ENCODE measurements at places on chromosomes 12 and 14.
A peak's percentile ranks its signal among the peaks of the same experiment; 100 is the strongest.

DNA sequence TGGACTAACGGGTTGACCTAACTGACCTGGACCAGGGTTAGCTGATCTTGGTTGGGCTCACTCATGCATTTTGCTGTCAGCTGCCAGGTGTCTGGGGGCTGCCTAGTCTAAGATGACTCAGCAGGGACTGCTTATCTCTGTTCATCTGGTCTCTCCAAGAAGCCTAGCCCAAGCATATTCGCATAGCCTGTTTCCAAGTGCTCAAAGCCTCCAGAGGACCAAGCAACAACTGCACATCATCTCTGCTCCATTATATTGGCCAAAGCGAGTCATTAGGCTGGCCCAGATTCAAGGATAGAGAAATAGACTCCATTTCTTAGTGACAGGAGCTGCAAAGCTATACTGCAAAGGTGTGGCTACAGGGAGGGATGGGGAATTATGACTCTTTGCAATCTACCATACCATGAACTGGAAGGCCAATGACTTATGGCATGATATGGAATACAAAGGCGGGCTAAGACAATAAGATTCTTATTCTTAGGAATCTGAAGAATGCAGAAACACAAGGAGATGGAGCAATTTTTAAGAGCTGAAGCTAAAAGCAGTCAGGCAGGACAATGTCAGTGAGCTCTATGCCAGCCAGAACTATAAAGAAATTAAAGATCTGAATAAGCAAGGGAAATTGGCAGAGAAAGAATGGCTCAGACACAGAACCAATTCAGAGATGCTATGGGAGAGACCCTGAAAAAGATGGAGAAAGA, 194.6 kb upstream of the FSCB start:
- DNase-seq = peak; percentile 33

GRCh38 chr12:111425655-111426054, 19.9 kb downstream of the SH2B3 start:
- DNase-seq = no peak

DNA sequence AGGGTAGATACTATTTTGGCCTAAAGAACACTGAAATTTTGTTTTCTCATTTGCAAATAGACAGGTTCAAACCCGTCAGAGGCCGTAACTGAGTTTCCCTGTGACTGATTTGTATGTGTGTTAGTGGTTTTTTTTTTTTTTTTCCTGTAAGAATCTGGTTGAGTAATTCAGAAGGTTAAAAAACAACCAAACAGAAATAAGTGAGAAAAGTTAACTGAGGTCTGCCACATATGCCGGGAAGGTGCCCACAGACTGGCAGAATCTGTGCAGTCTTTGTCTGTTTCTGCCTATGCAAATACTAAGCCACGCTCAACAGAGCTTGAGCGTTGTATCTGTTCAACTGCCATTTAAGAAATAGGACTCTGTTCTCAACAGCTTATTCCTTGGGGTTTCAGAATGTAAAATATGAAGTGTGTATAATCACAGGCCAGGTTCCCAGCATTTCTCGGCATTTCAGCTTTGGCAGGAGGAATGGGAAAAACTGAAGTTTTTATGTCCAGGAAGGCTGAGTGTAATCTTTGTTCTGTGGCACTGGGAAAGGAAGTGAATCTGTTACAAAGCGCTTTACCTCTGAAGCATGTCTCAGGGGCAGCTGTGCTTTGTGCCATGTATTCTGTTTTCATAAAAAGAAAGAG, 181.9 kb downstream of the PRKCH start:
- peak; percentile 80 for DNase-seq

- DNase-seq = no peak
Measured at GRCh38 chr14:89578156-89578555, 161.1 kb upstream of the FOXN3 start.

DNA sequence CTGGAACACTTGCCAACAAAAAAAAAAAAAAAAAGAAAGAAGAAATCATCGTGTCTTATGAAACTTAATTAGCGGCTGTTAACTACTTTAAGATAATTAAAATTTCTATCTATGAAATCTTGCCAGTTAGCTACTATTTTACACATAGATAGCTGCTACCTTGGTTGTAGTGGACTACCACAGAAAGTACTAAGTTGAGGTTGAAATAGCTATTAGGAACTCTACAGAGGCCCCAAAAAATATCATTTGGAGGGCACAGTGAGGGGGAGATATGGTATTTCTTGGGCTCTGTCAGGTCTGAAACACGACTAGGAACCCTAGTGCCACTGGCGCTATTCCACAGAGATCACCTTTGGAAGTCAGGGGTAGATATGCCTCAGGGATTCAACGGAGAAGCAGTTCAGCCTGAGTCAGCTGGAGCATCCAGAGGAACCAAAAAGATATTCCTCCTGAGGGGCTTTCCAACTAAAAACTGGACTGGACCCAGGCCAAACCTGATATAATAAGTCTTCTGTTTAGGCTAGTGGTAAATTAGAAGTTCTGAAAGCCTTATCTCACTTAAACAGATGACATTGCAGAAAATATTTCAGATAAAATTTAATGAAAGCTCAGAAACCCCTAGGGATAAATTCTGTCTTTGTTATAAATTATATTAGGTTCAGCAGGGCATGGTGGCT, 126.1 kb downstream of the EPS8 start:
- DNase-seq = no peak

DNA sequence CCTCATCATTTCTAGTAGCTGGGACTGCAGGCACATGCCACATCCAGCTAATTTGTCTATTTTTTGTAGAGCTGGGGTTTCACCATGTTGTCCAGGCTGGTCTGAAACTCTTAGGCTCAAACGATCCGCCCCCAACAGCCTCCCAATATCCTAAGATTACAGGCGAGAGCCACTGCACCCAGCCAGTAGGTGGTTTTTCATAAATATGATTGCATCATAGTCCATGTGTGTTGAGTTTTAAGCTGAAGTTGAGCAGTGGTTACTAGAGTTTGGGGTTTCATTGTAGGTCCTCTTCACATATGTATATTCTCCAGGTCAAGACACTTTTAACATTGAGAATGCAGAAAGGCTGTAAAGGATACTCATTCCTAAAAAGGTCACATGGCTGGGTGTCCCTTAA, 13.1 kb upstream of the TNS2 start:
- DNase-seq = no peak

- no peak for DNase-seq
Measured at GRCh38 chr14:28676479-28676878, 90.1 kb upstream of the FOXG1 start.

GRCh38 chr12:34405286-34406227, 383.3 kb downstream of the ALG10 start:
- peak; percentile 4 for DNase-seq

DNA sequence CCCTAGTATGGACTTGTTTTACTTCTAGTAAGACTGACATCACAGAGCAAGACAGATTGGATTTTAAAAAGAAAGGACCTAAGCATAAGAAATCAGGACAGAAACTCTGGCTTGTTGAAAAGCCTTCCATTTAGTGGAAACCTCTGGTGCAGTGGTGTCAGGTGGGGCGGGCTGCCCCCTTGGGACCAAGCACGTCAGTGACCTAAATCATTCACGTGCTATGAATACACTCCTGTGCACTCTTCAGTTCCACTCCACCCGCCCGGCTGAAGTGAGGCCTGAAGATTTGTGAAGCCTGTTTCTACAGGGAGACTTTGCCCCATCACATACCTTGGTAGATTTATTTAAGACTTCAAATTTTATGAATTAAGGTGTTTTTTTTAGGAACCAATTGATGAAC, 58.2 kb upstream of the STRN3 start:
- no peak for DNase-seq

DNA sequence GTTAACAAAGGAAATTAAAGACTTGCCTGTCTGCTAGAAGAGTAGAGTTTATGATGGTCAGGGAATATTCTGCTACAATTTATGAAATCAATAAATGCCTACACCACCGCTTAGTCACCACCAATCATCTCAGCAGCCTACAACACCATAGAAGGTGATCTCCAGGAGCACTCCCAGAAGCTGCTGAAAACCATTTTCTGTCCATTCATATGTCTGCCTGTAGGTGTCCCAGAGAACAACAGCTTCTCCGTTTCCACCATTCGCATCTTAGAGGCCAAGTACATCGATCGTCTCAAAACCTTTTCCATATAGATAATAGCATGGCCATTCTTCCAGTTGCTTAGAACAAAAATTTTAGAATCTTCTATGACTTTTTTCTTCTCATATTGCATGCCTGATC, 303.4 kb downstream of the KCNC2 start:
- DNase-seq = no peak

- DNase-seq = peak; percentile 78
Measured at GRCh38 chr12:95942524-95943329, at the start of gene CCDC38. Gene CCDC38 (minus strand): TSS chr12:95942614. CDS start chr12:95936509, 6,105 bp downstream.

DNA sequence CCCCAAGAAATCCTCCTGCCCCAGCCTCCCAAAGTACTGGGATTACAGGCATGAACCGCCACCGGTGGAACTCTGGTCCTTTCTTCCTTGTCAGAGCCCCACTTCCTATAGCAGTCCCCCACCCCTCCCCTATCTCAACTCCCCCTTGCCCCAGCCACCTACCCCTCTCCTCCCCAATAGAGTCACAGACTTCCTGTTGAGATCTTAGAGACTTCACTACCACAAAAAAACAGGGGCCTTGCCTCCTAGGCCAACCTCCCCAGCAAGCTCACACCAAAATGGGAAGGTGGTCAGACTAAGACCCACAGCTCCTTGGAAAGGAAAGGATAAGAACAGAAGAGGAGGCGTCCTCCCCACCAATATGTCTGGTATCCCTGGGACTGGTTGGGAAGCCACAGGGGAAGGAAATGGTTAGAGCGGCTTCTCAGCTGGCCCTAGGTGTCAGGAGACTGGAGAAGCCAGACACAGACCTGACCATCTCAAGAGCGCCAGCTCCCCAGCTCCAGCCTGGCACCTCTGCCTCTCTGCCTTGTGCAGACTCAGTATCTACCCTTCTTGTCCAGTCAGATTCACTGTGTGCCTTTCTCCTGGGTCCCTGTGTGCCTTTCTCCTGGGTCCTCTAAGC, 8.5 kb downstream of the ITGB7 start:
- DNase-seq = peak; percentile 17

- DNase-seq = no peak
Measured at GRCh38 chr12:9344541-9344940, 136.3 kb upstream of the PZP start.

DNA sequence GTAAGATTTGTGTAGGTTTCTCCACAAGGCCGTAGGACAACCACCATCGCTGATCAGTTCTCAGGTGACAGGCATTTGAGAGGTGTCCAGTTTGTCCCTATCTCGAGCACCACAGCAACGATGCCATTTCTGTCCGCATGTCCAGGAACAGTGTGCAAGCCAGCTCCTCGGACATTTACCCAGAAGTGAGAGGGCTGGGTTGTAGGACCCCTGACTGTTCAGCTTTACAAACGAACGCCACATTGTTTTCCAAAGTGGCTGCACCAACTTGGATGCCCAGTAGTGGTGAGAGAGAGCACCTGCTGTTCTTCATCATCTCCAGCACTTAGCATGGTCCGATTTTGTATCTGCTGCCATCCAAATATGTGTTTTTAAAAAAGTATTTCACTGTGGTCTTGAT, 38.6 kb downstream of the CYP46A1 start:
- DNase-seq = no peak

- no peak for DNase-seq
Measured at GRCh38 chr12:57529831-57530230, 7.2 kb downstream of the MBD6 start.

DNA sequence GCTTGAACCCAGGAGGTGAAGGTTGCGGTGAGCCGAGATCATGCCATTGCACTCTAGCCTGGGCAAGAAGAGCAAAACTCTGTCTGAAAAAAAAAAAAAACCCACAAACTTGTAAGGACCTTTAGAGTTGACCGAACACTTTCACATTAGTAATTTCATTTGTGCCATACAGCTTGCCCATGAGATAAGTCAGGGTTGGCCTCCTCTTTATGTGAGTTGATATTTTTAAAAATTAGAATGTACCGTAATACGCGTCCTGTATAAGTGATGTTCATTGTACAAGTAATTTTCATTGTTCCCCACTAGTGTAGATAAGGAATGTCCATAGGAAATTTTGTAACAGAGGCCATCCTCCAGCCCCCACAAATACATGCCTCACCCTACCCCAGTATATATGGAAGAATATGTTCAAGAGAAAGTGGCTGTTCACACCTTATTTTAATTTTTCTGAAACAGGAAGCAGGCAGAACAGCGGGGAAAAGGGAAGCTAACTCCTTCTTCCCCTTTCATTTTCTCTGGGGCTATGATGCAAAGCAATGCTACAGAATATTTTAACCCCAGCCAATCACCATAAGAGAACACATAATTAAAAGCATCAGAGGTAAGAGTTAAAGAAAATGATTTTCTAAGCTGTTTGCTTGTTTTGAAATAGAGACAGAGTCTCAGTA, 31.9 kb upstream of the HIF1A start:
- no peak for DNase-seq

DNA sequence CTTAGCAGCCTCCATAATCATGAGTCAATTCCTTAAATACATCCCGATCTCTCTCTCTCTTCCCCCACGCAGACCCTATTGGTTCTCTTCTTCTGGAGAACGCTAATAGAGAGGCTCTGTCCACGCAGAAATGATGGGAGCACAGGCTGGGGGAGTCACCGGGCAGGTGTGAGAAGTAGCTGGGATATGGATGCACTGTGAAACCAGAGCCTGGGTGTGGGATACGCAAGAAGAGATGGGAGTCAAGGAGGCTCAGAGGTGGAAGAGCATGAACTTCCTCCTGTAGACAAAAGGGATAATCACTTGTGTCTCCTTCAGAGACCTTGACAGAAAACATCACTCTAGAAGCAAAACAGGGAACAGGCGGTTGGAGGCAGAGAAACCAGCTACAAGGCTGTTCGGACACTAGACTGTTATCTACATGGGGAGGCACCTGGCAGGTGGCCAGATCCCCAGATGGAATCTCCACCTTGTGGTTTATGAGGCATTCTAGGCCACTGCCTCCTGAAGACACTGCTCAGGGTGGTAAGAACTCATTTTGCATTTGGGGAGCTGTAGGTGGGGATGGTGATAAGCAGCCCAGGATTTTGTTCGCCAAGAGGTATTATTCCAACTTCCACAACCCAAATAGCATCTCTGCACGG, 7.2 kb upstream of the SELPLG start:
- DNase-seq = no peak

DNA sequence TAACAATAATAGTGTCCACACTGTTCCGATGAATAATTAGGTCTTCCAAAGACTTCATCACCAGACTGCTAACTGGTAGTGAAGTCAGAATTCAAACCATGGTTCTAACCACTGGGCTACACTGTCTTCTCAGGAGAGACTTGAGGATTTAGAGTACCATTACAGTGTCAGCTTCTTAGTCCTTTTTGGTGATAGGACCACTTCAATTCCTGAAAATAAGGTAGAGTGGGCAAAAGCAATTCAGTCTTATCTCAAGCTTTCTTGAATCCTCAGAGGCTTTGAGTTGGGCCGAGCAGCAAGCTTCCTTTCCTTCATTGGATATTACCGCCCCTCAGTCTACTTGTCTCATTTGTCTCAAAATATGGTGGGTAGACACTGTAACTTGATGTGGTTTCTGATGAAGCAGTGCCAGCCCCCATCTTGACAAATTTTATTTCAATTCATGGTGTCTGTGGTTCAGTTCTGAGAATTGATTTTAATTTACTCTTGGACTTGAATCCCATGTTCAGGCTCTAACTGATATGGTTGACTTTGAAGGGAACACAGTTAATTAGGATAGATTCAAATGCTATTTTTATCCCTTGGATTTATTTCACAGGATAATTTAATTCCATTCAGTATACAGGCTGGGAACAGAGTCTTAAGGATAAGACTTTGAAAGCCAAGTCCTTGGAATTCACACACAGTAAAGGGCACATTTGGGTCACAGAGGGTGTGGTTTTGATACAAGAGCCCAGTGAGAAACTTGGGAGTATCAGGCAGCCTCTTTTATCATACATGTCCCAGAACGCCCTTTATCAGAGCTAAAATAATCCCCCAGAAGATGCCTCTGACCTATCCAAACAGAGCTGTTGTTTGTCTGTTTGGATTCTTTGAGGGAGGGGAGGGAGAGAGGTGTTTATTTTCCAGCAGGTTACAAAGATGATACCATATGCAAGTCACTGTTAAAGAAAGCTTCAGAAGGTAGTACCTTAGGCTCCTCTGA, 167.3 kb downstream of the PRKCH start:
- DNase-seq = no peak
